ENCODE measurements at places on chromosomes 1 and 21.

DNA sequence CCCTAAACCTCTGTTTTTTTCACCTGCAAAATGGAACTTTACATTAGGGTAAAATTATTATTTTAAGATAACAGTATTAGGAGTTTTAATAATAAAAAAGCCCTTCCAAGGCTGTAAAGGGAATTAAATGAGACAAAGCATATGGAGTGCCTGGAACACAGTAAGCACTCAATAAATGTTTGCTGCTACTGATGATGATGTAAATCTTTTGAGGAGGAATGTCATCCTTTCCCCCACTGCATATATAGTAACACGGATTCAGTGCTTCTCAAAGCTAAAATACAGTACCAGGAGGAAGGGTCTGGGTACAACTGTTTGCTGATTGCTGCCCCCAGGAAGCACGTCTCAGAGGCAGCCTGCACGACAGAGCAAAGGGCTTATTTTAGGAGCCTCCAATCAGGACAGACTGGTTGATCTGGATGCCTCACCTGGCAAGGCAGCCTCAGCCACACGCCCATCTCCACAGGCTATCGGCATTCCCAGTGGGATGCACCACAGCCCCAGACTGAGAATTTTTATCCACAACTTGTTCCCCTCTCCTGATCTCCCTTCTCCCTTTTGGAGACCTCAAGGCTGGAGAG, 64.4 kb downstream of the GADD45A start:
- no peak for DNase-seq

DNA sequence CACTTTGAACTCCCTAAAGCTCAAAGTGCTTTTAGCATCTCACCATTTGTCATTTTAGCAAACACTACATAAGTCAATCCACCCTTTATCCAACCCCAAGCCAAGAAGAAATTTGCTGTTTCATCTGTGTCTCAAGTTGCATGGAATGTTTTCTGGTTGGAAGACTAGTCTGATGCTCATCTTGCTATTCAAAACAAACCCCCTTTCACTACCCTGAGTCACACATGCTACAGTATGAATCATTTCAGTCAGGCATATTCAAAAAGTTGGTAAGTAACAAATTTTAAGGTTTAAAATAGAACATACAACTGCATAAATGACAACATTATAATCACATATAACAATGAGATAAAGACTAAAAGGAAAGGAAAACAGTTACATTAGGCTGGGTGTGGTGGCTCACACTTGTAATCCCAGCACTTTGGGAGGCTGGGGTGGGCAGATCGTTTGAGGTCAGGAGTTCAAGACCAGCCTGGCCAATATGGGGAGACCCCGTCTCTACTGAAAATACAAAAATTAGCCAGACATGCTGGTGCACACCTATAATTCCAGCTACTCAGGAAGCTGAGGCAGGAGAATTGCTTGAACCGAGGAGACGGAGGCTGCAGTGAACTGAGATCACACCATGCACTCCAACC, 38.7 kb downstream of the DSTYK start:
- no peak for DNase-seq

DNA sequence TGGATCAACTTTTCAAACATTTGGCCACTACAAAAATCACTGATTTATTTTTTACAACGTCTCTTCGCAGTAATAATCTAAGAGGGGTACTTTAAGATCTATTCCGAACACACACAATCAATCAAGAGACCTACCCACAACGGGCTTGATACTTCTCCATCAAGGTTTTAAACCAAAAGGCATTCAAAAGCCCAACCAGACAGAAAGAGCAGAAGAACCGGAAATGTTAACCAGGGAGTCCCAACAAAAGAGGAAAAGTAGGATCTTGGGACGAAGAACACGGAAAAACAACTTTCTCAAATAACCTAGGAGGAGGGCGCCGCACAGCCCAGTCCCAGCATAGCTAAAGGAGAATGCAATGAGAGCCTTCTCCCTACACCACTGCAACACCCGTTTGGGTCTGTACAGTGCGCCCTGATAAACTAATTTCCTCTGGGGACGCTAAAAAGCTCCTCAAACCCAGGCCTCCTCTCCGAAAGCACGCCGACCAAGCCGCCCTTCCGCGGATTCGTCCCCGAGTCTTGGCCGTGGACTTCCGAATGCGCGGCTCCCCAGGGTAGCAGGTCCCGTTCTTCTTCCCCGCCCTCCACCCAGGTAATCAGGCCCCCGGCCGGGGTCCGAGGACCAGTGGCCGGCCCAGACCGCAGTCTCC, 623 bp downstream of the RPL22 start:
- no peak for DNase-seq

- DNase-seq: no peak
These were observed 12.0 kb upstream of the TTLL10 start for GRCh38 chr1:1161683-1162079.

- DNase-seq: no peak
These were observed 60.3 kb downstream of the KIF26B start for GRCh38 chr1:245215071-245215470.

GRCh38 chr1:41109310-41110197, 88.0 kb upstream of the SLFNL1 start:
- peak; percentile 25 for DNase-seq

- no peak for DNase-seq
These were observed 80.6 kb downstream of the ERG start for GRCh38 chr21:38417726-38418125.

DNA sequence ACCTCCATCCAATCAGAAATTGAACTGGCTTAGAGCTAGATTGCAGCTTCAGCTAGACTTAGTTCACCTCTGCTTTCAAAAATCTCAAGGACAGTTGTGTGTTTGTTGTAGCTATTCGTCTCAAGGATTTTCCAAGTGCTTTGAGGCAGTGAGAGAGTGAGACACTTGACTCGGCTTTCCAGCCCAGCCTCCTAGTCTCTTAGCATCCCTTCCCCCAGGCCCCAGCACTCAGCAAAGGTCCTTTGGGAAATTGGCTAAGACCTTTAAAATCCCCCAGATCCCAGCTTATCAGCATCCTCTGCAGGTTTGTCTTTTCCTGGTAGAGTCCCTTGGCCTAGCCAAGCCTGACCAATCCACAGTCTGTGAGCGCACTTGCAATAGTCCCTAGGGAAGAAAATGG, 47.9 kb upstream of the PROX1 start:
- no peak for DNase-seq

- DNase-seq: no peak
These were observed 26.4 kb downstream of the TRAF5 start for GRCh38 chr1:211352985-211353515.

- DNase-seq: no peak
These were observed 13.0 kb downstream of the FAM20B start for GRCh38 chr1:179038528-179039281.

- DNase-seq: no peak
These were observed 2.2 kb upstream of the UBE2J2 start for GRCh38 chr1:1275836-1276235.

GRCh38 chr1:184422490-184423233, 35.8 kb downstream of the C1orf21 start:
- no peak for DNase-seq

DNA sequence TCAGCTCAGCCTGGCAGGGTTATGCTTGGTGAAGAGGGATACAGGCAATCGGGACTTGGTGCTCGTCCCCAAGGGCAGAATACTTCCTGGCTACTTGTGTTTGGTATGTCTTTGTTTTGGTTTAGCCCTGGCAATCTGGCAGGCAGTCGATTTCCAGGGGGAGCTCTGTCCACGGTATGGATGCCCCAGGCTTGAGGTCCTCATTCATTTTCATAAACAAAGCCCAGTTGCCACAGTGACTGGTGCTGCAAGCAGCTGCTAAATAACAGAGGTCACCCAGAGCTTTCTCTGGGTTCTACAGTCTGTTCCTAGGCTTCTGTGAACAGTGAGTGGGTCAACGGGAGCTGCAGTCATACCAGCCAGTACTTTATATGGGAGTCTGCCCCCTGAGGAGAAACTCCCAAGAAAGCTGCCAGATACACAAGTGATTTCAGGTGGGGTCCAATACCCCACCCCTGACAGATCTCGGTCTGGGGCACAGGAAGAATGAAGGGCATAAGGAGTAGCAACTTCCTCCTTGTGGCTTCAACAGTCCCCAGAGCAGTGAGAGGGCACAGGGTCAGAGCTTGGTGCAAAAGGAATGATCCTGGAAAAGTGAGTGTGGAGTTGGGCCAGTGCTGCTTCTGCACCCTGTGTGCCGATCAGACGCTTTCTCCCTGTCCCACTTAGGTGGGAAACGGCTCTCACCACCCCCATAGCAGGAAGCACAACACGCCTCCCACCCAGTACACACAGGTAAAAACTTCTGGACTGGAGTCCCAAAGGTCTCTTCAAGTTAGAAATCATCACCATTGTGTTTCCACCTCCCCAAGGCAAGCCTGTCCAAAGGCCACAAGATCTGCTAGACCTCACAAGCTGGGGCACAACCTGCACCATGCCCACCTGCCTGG, 55.5 kb downstream of the TGFBR3 start:
- peak; percentile 20 for DNase-seq

GRCh38 chr1:214707306-214708087, 104.5 kb downstream of the CENPF start:
- no peak for DNase-seq

DNA sequence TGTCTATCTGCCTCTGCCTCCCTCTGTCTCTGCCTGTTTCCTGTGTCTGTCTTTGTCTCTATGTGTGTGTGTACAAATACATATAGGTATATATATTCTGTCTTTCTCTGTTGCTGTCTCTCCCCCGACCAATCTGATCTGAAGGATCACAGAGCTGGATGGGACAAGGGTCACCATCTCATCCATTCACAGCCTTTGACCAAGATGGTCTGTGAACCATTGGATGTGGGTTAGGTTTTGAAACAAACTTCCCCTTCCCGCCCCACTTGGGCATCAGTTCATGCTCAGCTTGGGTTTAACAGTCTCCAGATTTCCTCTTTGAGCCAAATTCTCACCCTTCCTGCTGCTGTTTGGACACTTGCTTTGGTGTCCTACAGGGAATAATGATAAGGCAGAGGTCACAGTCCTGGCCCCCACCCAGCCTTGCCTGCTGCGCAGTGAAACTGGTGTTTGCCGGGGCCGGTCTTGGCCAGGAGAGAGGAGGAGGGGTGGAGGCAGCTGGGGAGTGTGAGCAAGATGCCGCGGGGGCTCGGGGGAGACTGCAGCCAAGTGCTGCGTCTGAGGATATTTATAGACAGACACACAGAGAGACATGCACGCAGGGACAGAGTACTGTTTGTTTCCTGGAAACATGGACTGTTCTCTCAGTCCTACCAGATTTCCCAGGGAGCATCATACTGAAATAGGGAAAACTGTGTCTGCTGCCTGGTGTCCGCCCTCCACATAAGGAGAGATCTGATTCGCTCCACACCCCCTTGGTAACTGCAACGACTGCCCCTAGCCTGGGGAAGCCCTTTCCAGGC, 27.0 kb upstream of the BTG2 start:
- peak; percentile 96 for DNase-seq

GRCh38 chr1:37353871-37354270, 120.5 kb upstream of the ZC3H12A start:
- no peak for DNase-seq

- no peak for DNase-seq
These were observed 481.0 kb upstream of the CAMK1G start for GRCh38 chr1:209102531-209102930.

DNA sequence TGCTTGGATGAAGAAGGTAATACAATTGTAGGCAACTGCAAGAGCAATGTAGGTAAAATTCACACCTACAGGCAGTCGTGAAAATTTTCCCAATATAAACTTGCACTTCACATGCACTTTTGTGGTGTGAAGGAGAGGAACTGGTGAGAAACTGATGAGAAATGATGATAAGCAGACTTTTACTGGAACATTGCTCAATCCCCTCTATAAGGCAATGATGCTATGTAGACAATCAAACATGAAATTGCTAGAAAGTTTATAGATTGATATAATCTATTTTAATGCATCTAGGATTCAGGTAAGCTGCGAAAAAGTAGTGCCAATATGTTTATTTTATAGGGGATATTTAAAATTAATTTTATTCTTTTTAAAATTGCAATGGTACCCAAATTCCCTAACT, 802.2 kb downstream of the KCNT2 start:
- no peak for DNase-seq

GRCh38 chr1:234774971-234775370, 165.0 kb upstream of the IRF2BP2 start:
- no peak for DNase-seq

GRCh38 chr1:42210421-42211133, 46.0 kb upstream of the GUCA2A start:
- DNase-seq: no peak

- DNase-seq: no peak
These were observed 1.4 kb downstream of the WDTC1 start for GRCh38 chr1:27235827-27236226.

DNA sequence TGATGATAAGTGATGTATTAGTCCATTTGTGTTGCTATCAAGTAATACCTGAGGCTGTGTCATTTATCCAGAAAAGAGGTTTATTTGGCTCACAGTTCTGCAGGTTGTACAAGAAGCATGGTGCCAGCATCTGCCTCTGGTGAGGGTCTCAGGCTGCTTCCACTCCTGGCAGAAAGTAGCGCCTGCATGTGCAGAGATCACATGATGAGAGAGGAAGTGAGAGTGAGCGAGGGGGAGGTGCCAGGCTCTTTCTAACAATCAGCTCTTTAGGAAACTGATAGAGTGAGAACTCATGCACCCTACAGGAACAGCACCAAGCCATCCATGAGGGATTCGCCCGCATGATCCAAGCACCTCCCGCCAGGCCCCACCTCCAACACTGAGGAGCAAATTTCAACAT, 2.2 kb upstream of the FHAD1 start:
- no peak for DNase-seq

DNA sequence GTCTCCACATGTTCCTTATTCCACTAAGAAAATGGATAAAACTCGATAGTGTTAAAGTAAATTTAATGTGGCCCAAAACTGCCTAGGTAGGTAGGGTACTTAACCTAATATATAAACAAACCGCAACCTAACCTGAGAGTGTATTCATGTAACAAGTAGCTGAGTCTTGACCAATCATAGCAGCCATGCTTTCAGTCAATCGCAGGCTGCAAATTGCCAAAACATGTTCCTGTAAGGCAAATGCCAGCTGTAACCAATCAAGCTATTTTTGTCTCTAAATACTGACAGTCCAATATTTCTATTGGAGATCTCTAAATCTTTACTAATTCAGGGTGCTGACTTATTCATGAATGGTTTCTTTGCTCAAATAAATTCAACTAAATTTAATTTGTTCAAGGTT, 3.1 kb upstream of the HMGCS2 start:
- DNase-seq: no peak

GRCh38 chr1:237873487-237874211, 17.1 kb downstream of the ZP4 start:
- DNase-seq: no peak
